ENCODE measurements at places on chromosomes 4 and X. TPM values are rescaled to one million over a fixed set of nuclear protein-coding genes. Genes with fewer than 3 reads are reported as not detected.

DNA sequence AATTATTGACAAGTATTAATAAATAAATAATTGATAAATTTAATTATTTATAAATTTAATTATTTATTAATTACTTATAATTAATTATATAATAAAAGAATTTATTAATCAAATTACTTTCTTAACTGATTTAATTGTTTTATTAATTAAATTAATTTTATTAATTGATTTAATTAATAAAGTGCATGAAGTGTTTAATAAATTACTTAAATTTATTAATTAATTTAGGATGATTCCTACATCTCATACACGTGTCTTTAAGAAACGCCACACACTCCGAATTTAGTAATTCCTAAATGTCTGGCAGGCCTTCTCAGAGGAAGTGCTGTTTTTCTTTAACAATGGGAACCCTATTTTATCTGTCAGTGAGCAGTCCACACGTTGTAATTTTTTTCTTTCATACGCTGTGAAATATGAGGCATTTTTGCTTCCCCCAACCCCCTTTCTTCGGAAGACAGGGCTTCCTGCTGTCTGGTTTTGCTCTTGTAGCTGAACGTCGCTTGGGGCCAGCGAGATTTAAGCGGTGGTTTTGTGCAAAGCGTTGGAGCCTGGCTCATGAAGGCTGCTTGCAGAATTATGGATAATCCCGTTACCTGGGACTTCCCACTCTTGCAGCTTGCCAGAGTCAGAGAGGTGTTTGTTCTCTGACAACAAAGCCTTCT, 46.8 kb downstream of the CRLF2 start:
- no peak overlapping the region for H3K27ac ChIP-seq
- H3K4me3 ChIP-seq = no peak overlapping the region
- DNase-seq = no peak
- H3K36me3 ChIP-seq = no peaks in the 10 kb centered on the region

- no peak overlapping the region for H3K27ac ChIP-seq
- H3K27me3 ChIP-seq = peaks cover 9% of the 10 kb centered on the region
- no peak for DNase-seq
- H3K4me3 ChIP-seq = no peak overlapping the region
These were observed 26.6 kb upstream of the C4orf50 start for GRCh38 chr4:6044805-6045204.

GRCh38 chrX:56788717-56789122, 59.7 kb downstream of the NBDY start:
- peaks cover 17% of the 10 kb centered on the region for H3K4me1 ChIP-seq
- peaks cover 32% of the 10 kb centered on the region for H3K36me3 ChIP-seq
- no peaks in the 10 kb centered on the region for H3K27me3 ChIP-seq
- H3K27ac ChIP-seq = no peak overlapping the region
- no peak overlapping the region for H3K4me3 ChIP-seq

GRCh38 chr4:98284640-98285046, 23.5 kb downstream of the RAP1GDS1 start:
- DNase-seq = no peak
- H3K27me3 ChIP-seq = no peaks in the 10 kb centered on the region
- peaks cover 5% of the 10 kb centered on the region for H3K36me3 ChIP-seq
- H3K27ac ChIP-seq = no peak overlapping the region
- peaks cover 51% of the 10 kb centered on the region for H3K4me1 ChIP-seq
- H3K4me3 ChIP-seq = no peak overlapping the region

DNA sequence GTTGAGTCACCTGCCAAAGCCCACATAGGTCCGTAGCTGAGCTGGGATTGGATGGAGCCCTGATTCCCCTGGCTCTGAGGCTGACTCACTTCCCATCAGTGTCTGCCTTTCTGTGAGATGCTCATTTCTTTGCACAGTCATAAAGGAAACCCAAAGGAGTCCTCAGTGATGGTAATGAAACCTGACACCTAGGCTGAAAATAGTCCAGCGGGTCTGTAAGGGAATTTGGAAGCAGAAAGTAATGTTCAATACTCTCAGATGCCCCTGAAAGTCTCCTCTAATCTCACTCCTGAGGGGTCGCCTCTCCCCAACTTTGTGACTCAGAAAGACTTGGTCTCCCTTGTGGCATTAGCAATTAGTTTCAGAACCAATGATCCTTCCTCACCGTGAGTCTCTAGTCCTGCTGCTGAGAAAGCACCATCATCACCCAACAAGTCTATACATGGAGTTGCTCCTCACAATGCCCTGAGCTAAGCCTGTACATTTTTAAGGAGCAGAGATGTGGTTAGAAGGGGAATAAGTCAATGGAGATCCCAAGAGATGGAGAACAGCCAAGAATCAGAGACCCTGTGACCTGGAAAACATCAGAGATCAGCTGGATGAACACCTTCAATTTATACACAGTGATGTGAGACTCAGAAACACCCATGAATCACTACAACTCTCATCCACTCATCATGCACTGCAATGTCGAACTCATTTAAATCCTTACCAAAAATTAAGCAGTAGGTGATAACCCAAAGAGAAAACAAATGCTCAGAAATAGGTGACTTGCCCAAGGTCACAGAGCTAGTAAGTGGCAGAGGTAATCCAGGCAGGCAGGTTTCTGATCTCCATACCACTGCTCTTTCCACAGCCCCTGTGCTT, 219.0 kb upstream of the CPEB2 start:
- DNase-seq = no peak
- no peaks in the 10 kb centered on the region for H3K36me3 ChIP-seq
- no peaks in the 10 kb centered on the region for H3K4me1 ChIP-seq
- H3K4me3 ChIP-seq = no peak overlapping the region
- no peaks in the 10 kb centered on the region for H3K27me3 ChIP-seq
- no peak overlapping the region for H3K27ac ChIP-seq

GRCh38 chr4:123260653-123261052, 135.9 kb upstream of the SPRY1 start:
- no peak overlapping the region for H3K4me3 ChIP-seq
- H3K27me3 ChIP-seq = no peaks in the 10 kb centered on the region
- peaks cover 20% of the 10 kb centered on the region for H3K4me1 ChIP-seq
- no peak for DNase-seq
- no peak overlapping the region for H3K27ac ChIP-seq

Gene GUCY1A1
- 0.51 TPM for total RNA-seq

- DNase-seq = no peak
- H3K36me3 ChIP-seq = peaks cover 4% of the 10 kb centered on the region
- no peak overlapping the region for H3K4me3 ChIP-seq
- no peaks in the 10 kb centered on the region for H3K27me3 ChIP-seq
- no peak overlapping the region for H3K27ac ChIP-seq
These were observed 318.3 kb downstream of the ARHGAP24 start for GRCh38 chr4:85793233-85793585.

DNA sequence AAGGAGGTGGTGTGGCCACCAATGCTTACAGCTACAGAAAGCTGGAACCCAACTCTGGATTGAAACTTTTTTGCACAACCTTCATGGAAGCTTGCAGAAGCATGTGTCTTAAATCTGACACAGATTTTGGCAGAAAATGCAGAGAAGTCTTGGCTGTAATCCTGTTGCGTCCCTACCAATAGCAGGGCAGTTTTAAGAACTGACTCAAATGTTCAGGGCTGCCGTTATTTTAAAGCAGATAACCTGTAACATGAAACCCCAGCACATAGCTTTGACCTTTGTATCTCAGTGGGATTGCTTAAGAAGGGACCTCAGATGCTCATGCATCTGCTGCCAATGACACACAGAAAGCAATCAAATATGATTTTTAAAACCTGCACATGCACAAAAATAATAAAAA, at the start of gene VEGFD:
Gene VEGFD, minus strand, starts transcription at position 110 of the 400 bp plus-strand sequence. CDS start 467 bp downstream, outside the sequence.
- H3K36me3 ChIP-seq = no peaks in the 10 kb centered on the region
- H3K27me3 ChIP-seq = no peaks in the 10 kb centered on the region
- no peaks in the 10 kb centered on the region for H3K4me1 ChIP-seq
- no peak for DNase-seq
- H3K4me3 ChIP-seq = no peak within 1 kb of the TSS

Gene LSM6
- total RNA-seq = 57.4 TPM

GRCh38 chr4:48297256-48297846, 27.7 kb upstream of the TEC start:
- peaks cover 2% of the 10 kb centered on the region for H3K27me3 ChIP-seq
- no peaks in the 10 kb centered on the region for H3K36me3 ChIP-seq
- no peak overlapping the region for H3K4me3 ChIP-seq
- DNase-seq = no peak
- peaks cover 5% of the 10 kb centered on the region for H3K4me1 ChIP-seq
- no peak overlapping the region for H3K27ac ChIP-seq

Gene RNF150
- not detected for total RNA-seq

GRCh38 chr4:84498935-84499623, at the start of gene NKX6-1:
Gene NKX6-1, minus strand, starts transcription at chr4:84499292. Its CDS starts 1,064 bp downstream, at chr4:84498228.
- DNase-seq = no peak
- H3K36me3 ChIP-seq = peaks cover 2% of the 10 kb centered on the region
- peaks cover 21% of the 10 kb centered on the region for H3K4me1 ChIP-seq

GRCh38 chr4:105194328-105195231, 47.9 kb downstream of the TET2 start:
- no peak for DNase-seq
- H3K4me3 ChIP-seq = no peak overlapping the region
- peaks cover 75% of the 10 kb centered on the region for H3K4me1 ChIP-seq
- no peak overlapping the region for H3K27ac ChIP-seq
- peaks cover 37% of the 10 kb centered on the region for H3K36me3 ChIP-seq

- no peak for DNase-seq
- H3K27me3 ChIP-seq = no peaks in the 10 kb centered on the region
- no peak overlapping the region for H3K4me3 ChIP-seq
These were observed 116.7 kb upstream of the TMEM164 start for GRCh38 chrX:109886122-109886761.

Gene TNIP3
- 0.15 TPM for total RNA-seq

Data from activated B cell treated with CpG ODN at 0.5 μM for 24 hours (primary cell).